ENCODE measurements at places on chromosomes 11 and 22. TPM values are rescaled to one million over a fixed set of nuclear protein-coding genes. Genes with fewer than 3 reads are reported as not detected.

Gene C11orf97
- total RNA-seq, result not detected

Gene PRODH
- total RNA-seq, result not detected

Gene USP47
- total RNA-seq, result 47.7 TPM

Gene HBB
- total RNA-seq, result not detected

Gene POTEH
- not detected for total RNA-seq

Gene MUC5AC
- not detected for total RNA-seq

Gene HOATZ
- total RNA-seq, result not detected

Gene TLCD5
- total RNA-seq, result 6.6 TPM

Gene OR10A2
- total RNA-seq, result not detected

Gene RIBC2
- not detected for total RNA-seq

Gene DAGLA
- total RNA-seq, result 5.0 TPM

Gene KCNA4
- not detected for total RNA-seq

Gene MRGPRX4
- not detected for total RNA-seq

Gene PRDM10
- total RNA-seq, result 9.6 TPM

Gene PEX16
- 26.8 TPM for total RNA-seq

Gene RAPSN
- total RNA-seq, result 0.33 TPM

Gene PRDX5
- 154 TPM for total RNA-seq

Gene GLYATL2
- total RNA-seq, result not detected

Gene FGF4
- total RNA-seq, result not detected

Gene DGAT2
- total RNA-seq, result 1.3 TPM

Gene ANGPTL5
- 0.19 TPM for total RNA-seq

Gene JOSD1
- total RNA-seq, result 87.9 TPM

Gene OR10D3
- total RNA-seq, result not detected

Gene ZNF280B
- total RNA-seq, result 1.6 TPM

Gene FAT3
- 0.33 TPM for total RNA-seq

Gene ARHGAP20
- total RNA-seq, result 2.7 TPM

Gene AIFM3
- 0.33 TPM for total RNA-seq

Gene BCO2
- total RNA-seq, result 1.1 TPM

Gene NNMT
- 330 TPM for total RNA-seq

Gene MAML2
- 24.8 TPM for total RNA-seq

Gene DYNC2H1
- total RNA-seq, result 6.5 TPM

Gene MS4A3
- not detected for total RNA-seq

Gene TMEM151A
- not detected for total RNA-seq

Gene GGTLC3
- not detected for total RNA-seq

Gene SLC29A2
- 0.65 TPM for total RNA-seq

Gene DDTL
- total RNA-seq, result 1.3 TPM
